Dermis blood vessel endothelial cell (primary cell): ENCODE measurements at places on chromosomes 5 and 9. TPM values are rescaled to one million over a fixed set of nuclear protein-coding genes. Genes with fewer than 3 reads are reported as not detected.

Gene SLC6A19
- total RNA-seq = not detected in 2 replicates

Gene ZNF454
- 0.47 and 1.0 TPM in 2 replicates for total RNA-seq

Gene EPB41L4A
- 33.5 and 48.5 TPM in 2 replicates for total RNA-seq

Gene LCP2
- 2.4 TPM in 1 of 2 replicates, not detected in the other for total RNA-seq

Gene ARID3C
- 0.09 and 0.51 TPM in 2 replicates for total RNA-seq

Gene F12
- total RNA-seq = 0.85 and 1.3 TPM in 2 replicates

Gene KCNT1
- not detected in 2 replicates for total RNA-seq

Gene SPOCK1
- 1.0 and 7.0 TPM in 2 replicates for total RNA-seq

Gene PNPLA7
- total RNA-seq = 0.42 and 1.7 TPM in 2 replicates

Gene CDKN2B
- 1.9 and 2.4 TPM in 2 replicates for total RNA-seq

Gene HCN1
- not detected in 2 replicates for total RNA-seq

Gene LVRN
- total RNA-seq = 0.17 and 0.23 TPM in 2 replicates

Gene F2RL1
- total RNA-seq = 24.0 and 30.0 TPM in 2 replicates

Gene SPATA31A1
- total RNA-seq = not detected in 2 replicates

Gene SARDH
- total RNA-seq = 0.34 and 0.37 TPM in 2 replicates

Gene BRD8
- total RNA-seq = 31.7 and 40.1 TPM in 2 replicates

Gene IL9
- not detected in 2 replicates for total RNA-seq

Gene ENTPD2
- total RNA-seq = not detected in 2 replicates

Gene ACTBL2
- 0.05 and 0.17 TPM in 2 replicates for total RNA-seq

Gene IFNE
- 0.05 and 0.17 TPM in 2 replicates for total RNA-seq

Gene POU5F2
- 0.65 and 1.2 TPM in 2 replicates for total RNA-seq

Gene SYNPO
- 14.6 and 19.1 TPM in 2 replicates for total RNA-seq

Gene TMEM171
- 1.0 and 1.9 TPM in 2 replicates for total RNA-seq

Gene ERAP2
- 8.4 and 132 TPM in 2 replicates for total RNA-seq

Gene NR2F1
- 34.7 and 98.7 TPM in 2 replicates for total RNA-seq

Gene FAM221B
- not detected in 2 replicates for total RNA-seq

Gene OMD
- under 0.01 and 0.23 TPM in 2 replicates for total RNA-seq

Gene SAXO1
- total RNA-seq = not detected in 2 replicates

Gene RANBP17
- total RNA-seq = 8.7 and 16.3 TPM in 2 replicates

Gene AMBP
- 0.17 TPM in 1 of 2 replicates, not detected in the other for total RNA-seq

Gene MARCOL
- not detected in 2 replicates for total RNA-seq

Gene GABRG2
- total RNA-seq = not detected in 2 replicates

Gene TSC1
- total RNA-seq = 29.8 and 33.4 TPM in 2 replicates

Gene MLANA
- total RNA-seq = not detected in 2 replicates

Gene LCN15
- 0.05 TPM in 1 of 2 replicates, not detected in the other for total RNA-seq

Gene MAMDC2
- 2.9 and 6.7 TPM in 2 replicates for total RNA-seq
